ENCODE measurements at places on chromosomes 12 and 14.

- no peak for DNase-seq
Observed at GRCh38 chr14:78363008-78363407, 192.8 kb downstream of the NRXN3 start.

- no peak for DNase-seq
Observed at GRCh38 chr12:54602661-54603060, 14.2 kb upstream of the PPP1R1A start.

- no peak for DNase-seq
Observed at GRCh38 chr12:116878567-116879508, 2.4 kb downstream of the HRK start.

GRCh38 chr14:32033543-32033942, 43.6 kb upstream of the ARHGAP5 start:
- no peak for DNase-seq

DNA sequence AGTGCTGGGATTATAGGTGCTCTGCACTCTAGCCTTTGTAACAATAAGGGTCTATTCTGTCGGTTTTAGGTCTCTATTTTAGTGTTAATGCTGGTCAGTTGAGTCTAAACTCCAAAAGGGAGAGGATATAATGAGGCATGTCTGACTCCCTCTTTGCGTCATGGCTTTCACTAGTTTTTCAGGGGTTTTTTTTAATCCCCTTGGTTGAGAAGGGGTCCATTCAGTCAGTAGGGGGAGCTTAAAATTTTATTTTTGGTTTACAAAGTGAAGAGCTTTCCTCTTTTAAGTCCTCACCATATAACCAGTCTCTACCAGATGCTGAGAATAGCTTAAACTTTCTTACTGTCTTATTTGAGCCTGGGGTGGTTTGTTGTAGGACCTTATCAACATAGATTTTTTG, 106.9 kb downstream of the PRKCH start:
- no peak for DNase-seq

DNA sequence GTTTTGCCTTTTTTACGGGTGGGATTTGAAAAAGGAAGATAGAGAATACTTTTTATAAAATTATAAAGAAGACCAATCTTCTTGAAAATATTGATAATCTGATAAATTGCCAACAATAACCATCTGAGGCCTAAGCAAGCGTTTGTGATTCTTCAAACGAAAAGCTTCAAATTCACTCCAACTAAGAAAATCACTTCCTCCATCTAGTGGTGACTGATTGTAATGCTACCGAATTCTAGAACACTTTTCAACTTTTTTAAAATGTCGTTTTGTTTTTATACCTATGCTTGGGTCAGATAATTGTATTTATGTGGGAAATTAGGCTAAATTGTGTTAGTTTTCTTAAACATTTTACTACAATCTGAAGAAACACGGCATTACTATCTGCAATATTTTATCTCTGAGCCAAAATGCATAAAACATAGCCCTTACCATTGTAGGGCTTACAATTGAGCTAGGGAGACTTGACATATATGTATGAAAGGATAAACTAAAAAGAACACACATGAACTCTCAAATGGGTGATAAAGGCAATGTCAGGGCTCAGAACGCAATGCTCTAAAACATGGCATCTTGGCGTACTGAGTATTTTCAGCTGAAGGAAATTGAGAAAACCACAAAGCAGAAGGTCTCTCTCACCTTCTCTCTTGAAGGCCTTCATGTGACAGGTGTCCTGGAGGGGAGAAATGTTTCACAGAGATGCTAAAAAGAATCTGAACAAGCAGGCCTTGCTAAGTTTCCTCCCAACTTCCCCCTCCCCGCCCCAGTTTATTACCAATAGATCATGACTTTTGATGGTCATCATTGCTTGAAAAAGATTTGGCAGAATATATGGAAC, 36.8 kb upstream of the G2E3 start:
- DNase-seq = no peak

DNA sequence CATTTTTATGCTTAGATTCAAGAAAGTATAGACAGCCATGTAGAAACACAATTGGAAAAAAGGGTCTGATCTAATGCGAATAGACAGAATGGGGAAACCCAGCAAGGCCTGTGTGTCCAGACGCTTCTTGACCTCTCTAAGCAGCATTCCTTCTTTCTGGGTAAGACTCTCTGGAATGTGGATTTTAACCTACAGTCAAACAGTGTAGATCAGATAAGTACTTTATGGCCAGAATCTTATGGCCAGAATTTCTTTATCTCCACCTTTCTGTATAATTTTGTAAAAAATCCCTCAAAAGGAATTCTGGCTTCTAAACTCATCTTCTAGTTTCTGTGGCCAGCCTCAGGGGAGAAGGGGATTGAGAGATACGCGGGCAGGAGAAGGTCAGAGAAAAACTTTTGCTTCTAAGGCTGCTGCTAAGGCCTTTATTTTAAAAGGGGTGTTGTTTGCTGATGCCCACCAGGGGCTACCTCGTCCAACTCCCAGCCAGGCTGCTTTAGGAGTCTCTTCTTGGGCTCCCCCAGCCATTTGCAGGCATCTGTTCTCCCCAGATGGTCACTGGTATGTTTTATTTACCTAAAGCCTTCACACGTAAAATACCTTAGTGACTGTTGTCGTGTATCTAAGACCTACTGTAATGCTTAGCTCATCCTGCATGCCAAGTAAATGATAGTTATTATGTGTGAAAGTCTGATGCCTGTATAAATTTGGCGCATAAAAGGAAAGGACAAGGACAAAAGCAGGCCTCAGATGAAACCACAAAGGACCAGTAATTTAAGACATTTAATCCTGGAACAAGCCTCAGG, 68.4 kb downstream of the ANO6 start:
- no peak for DNase-seq

DNA sequence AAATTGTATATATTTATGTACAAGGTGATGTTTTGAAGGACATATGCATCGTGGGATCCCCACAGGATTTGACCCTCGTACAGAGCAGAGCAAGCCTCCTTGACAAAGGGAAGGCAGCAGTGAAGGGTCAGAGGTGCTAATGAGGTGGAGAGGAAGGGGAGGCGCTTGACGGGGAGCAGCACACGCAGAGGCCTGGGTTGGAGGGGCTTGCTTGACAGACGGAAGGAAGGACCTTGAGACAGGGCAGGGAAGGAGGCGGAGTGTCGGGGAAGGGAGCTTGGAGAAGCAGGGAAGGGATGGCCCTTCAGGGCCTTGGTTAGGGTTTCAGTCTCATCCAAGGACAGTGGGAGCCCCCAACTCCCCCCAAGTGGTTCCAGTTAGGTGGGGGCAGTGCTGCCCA, 52.6 kb downstream of the ZNF664 start:
- DNase-seq = no peak

DNA sequence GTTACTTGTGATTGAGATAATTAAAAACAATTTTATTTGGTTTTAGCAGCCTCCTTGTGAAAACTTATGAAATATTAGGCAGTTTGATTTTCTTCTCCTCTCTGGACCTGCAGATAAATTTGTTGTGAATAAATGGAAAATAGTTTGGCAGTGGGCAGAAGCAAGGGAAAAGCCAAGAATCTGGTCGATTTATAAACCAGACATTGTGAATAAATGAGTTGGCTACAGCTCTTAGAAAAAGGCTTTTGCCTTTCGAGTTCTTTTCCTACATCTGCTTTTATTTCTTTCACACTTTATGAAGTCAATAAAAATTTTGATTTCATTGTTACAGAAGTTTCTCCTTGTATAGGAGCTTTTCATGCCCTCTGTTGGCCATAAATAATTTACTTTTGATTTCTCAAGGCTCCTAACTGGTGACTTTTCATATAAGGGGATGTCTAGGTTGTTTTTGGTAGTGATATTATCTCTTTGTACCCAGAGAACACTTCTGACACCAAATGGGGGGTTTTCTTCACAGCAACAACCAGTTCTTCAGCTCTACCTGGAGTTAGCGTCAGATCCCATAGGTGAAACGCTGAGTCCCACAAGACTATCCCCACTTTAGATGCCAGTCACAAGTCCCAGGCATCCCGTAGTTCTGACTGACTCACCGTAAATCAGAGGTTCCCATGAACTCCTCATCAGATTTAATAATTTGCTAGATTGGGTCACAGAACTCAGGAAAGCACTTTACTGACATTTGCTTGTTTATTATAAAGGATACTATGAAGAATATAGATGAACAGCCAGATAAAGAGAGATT, 136.5 kb upstream of the DNM1L start:
- DNase-seq = no peak

DNA sequence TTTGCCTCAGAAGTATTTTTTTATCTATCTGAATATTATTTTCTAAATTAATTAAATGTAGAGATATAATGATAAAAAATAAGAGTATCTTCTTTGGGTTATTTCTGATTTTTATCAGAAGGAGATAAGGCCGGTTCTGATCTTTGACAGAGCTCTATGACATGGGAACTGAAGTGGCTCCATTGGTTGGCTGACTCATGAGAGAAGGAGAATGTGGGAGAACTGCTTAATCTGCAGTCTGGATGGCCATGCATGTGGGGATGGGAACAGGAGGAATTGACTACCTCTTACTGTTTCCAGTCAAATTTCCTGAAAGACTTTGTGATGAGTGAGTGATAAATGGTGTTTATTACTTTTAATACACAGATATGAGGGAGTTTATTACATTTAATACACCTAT, 155.8 kb upstream of the ATP2B1 start:
- DNase-seq = no peak

DNA sequence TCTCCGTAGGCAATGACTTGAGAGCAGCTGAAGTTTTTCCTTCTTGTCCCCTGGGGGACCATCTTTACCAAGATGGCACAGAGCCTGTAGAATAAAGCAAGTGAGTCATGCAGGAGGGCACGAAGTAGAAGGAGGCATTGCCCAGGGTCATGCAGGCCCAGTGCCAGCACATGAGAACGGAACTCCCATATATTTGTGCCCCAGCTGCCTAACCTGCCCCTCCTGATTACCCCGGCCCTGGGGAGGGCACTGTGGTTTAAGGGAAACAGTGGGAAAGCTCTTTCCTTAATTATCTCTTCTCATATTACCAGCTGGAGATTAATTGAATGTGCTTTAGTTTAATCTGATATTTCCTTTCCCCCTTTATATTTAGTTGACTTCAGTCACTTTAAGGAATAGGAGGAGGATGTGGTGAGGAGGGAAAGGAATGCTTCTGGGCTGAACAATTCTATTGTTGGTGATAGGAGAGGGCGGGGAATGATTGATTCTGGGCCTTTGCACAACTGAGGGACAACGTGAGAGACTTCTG, 51.9 kb downstream of the RASSF8 start:
- no peak for DNase-seq

GRCh38 chr12:120598674-120599463, 17.7 kb upstream of the POP5 start:
- no peak for DNase-seq

DNA sequence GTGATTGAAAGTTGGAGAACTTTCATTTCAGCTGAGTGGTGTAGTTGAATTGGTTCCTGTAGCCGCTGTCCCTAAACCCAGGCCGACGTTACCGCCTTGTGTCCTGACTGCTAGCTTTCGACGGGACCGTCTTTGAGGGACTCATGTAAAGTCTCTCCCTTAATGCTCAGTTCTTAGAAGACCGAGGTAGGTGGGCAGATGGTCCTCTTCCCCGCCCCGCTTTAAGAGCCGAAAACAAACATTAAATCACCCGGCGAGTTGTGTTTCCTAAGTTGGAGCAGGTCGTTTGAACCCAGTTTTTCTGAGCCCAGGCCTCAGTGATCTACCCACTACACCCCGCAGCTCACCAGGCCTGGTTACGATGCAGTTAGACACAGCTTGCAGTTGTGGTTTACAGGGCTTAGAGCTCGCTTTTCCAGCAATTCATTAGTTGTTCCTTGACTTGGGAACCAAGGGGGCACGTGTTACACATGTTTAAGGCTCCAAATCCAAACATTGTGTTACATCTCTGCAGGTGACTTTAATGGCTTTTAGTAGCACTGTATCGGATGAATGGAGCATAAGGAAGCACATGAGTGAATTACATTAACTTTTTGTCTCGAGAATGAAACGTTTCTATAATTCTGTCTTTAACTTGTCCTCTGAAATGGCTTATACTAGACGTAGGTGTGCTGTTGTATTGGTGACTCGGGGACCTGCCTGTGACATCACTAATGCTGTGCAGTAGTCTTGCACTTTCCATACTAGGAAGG, 790 bp downstream of the NEDD1 start:
- peak; percentile 21 for DNase-seq

- no peak for DNase-seq
Observed at GRCh38 chr12:99686142-99686541, 38.6 kb downstream of the GARIN6 start.

DNA sequence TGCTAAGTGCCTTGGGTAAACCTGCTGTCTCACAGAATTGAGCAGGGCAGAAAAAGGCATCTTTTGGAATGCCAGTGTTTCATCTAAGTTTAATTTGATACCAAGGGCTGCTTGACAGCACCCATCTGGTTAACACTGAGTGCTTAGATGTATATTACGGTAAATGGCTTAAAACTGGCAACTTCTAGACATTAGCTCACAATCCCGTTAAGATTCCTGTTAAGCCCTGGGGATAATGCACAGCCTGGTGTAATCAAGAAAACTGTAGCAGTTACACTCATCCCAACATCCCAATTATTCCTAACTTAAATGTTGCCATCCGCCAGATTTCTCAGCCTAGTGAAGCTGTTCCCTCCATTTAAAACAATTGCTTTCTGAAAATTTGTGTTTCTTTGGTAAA, 29.9 kb downstream of the PPFIBP1 start:
- no peak for DNase-seq

DNA sequence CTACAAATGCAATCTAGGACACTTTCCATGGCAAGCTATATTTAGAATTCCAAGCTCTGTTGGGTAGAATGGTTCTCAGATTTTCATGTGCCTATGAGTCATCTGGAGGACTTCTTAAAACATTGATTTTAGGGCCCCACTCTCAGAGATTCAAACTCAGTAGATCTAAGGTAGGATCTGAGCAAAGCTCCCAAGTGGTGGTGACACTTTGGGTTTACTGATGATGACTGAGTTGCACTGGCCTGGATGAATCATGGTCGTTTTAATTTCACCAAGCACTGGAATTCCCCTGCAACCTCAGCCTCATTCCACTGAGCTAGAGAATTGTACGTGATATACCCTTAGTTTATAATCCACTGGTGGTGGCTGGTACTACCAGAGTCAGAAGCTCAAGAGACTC, 86.5 kb downstream of the PPM1H start:
- DNase-seq = no peak

- no peak for DNase-seq
Observed at GRCh38 chr12:122672515-122672914, 30.6 kb downstream of the HCAR2 start.

- DNase-seq = no peak
Observed at GRCh38 chr12:56999456-56999855, 6.9 kb downstream of the ZBTB39 start.

DNA sequence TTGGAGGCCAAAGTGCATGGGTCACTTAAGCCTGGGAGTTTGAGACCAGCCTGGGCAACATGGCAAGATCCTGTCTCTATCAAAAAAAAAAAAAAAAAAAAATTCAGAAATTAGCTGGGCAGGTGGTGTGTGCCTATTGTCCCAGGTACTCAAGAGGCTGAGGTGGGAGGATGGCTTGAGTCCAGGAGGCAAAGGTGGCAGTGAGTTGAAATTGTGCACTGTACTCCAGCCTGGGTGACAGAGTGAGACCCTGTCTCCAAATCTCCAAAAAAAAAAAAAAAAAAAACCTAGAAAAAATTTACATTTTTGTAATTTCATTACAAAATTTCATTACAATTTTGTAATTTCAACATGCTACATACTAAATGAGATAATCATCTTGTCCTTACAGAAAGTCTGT, 42.7 kb downstream of the SYNE2 start:
- no peak for DNase-seq

- peak; percentile 9 for DNase-seq
Observed at GRCh38 chr12:96986883-96987523, 79.9 kb downstream of the NEDD1 start.

GRCh38 chr14:106044949-106045596, 518.7 kb downstream of the TMEM121 start:
- peak; percentile 89 for DNase-seq

GRCh38 chr12:105040476-105040875, 43.8 kb downstream of the ALDH1L2 start:
- no peak for DNase-seq
